ENCODE measurements at places on chromosomes 7 and 10.

DNA sequence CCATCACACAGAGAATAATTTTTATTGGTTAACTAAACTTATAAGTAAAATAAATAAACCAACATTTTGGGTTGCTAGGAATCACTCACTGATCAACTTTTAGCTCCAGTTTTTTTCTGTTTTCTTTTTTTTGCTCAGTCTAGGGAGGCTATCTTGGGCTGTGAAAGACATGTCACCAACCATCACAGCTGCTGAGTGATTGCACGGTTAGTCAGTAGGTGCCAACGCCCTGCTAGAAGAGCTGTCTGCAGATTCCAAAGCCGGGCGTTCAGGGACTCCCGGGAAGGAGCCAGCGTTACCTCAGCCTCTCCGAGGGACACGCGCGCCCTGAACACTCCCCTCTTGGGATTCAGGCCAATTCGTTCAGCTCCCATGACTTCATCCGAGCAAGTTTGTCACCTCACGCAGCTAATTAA is 604 bp upstream of the STAM start:
- peak; percentile 75 for DNase-seq

DNA sequence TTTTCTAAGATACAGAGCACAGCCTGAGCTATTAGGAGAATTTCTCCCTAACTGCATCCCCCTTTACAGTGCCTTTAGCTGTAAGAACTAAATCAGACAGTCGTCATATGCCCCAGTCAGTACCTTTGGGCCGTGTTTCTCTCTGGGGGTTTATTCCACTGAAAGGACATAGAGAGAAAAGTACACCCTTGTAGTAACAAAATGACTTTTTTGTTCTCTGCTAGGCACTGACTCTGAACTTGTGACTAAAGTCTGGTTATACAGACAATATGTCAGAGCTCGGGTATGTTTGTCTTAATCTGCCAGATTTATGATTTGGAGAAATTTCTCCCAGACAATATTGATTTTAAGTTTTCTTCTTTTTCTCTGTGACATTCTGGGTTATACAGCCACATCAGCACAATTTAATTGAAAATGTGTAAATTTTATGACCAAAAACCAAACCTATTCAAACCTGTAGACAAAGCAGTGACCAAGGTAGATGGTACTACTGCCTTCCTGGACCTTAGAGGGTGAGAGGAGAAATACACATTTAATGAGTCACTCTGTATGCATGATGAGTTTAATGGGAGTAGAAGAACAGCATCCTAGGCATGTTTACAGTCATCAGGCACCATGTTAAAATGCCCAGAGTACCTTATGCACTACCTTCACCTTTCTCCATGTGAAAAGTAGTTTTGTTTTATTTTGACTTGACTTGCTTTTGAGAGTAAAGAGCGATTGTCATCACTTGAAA is 156.1 kb upstream of the PLXDC2 start:
- no peak for DNase-seq

- no peak for DNase-seq
These were observed 827.7 kb downstream of the SORCS3 start for GRCh38 chr10:105468759-105469158.

DNA sequence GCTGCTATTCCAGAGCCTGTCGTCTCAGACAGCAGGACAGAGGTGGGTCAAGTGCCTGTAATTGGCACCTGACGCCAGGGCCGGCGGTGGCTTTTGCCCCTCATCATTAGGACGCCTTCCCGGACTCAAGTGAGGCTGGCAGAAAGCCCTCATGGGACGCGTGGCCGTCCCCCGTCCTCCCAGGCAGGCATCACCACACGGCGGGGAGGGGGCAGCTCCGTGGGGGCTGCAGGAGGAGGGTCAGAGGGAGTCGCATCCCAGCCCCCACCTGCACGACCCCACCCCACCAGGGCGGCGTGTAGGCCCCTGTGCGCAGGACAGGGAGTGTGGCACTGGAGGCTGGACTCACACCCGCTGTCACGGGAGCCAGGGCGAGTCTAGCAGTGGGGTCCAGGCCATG is 16.3 kb downstream of the CFAP46 start:
- DNase-seq, result no peak

DNA sequence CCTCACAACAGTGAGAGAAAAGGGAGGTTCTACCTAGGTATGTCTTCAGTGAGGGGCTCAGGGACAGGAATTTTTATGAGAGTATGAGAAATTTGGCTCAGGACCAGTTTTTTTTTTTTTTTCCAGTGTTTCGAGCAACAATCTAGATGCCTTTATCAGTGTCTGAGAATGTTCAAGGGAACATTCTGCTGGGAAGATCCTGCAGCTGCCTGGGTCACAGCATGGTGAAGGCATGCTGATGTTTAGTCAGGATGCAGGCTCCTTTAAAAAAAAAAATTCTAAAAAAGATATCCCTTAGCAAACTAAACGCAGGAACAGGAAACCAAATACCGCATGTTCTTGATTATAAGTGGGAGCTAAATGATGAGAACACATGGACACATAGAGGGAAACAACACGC is 31.0 kb downstream of the SBDS start:
- no peak for DNase-seq

GRCh38 chr10:26093229-26093628 is 123.3 kb upstream of the GAD2 start:
- DNase-seq, result no peak
